ENCODE measurements at places on chromosomes 6 and 20. TPM values are rescaled to one million over a fixed set of nuclear protein-coding genes. Genes with fewer than 3 reads are reported as not detected.

Gene SMPDL3A
- polyA plus RNA-seq, result 3.9 TPM

Gene C4B
- polyA plus RNA-seq, result 0.74 TPM

Gene HACE1
- polyA plus RNA-seq, result 7.1 TPM

Gene C6orf58
- not detected for polyA plus RNA-seq

Gene TRIM31
- 0.08 TPM for polyA plus RNA-seq

Gene FAM83B
- 0.66 TPM for polyA plus RNA-seq

Gene EMILIN3
- 5.2 TPM for polyA plus RNA-seq

Gene PLCB4
- 3.2 TPM for polyA plus RNA-seq

Gene SLC35F1
- 5.4 TPM for polyA plus RNA-seq

Gene NHLRC1
- polyA plus RNA-seq, result 0.57 TPM

Gene MCHR2
- polyA plus RNA-seq, result not detected

Gene TUBB
- polyA plus RNA-seq, result 2,449 TPM

Gene TTBK1
- polyA plus RNA-seq, result 0.53 TPM

Gene CGA
- not detected for polyA plus RNA-seq

Gene WRNIP1
- polyA plus RNA-seq, result 42.2 TPM

Gene GRM1
- 0.15 TPM for polyA plus RNA-seq

Gene SLC13A3
- 15.4 TPM for polyA plus RNA-seq

Gene CDH4
- polyA plus RNA-seq, result 4.3 TPM

Gene RAMACL
- polyA plus RNA-seq, result 0.23 TPM

Gene TSHZ2
- 0.14 TPM for polyA plus RNA-seq

Gene NR2E1
- polyA plus RNA-seq, result not detected

Gene DST
- 49.4 TPM for polyA plus RNA-seq

Gene HSF2
- 10.0 TPM for polyA plus RNA-seq

Gene ALDH8A1
- 0.08 TPM for polyA plus RNA-seq

Gene PDE10A
- polyA plus RNA-seq, result 1.1 TPM

Gene OR12D2
- polyA plus RNA-seq, result not detected

Gene CDH26
- polyA plus RNA-seq, result 0.78 TPM

Gene CCDC28A
- polyA plus RNA-seq, result 9.6 TPM

Gene ACTL10
- 0.20 TPM for polyA plus RNA-seq

Gene CNBD2
- 3.2 TPM for polyA plus RNA-seq

Gene FRK
- 0.11 TPM for polyA plus RNA-seq

Gene BTNL2
- polyA plus RNA-seq, result not detected

Gene GSTA3
- polyA plus RNA-seq, result not detected

Gene ZBTB46
- polyA plus RNA-seq, result 10.7 TPM

Gene TREM2
- 0.20 TPM for polyA plus RNA-seq
